ENCODE measurements at places on chromosomes 6 and 20.

- DNase-seq, result peak; percentile 28
Measured at GRCh38 chr6:26175428-26176181, 88.4 kb downstream of the HFE start.

- no peak for DNase-seq
Measured at GRCh38 chr6:108565893-108566292, 5.2 kb downstream of the FOXO3 start.

DNA sequence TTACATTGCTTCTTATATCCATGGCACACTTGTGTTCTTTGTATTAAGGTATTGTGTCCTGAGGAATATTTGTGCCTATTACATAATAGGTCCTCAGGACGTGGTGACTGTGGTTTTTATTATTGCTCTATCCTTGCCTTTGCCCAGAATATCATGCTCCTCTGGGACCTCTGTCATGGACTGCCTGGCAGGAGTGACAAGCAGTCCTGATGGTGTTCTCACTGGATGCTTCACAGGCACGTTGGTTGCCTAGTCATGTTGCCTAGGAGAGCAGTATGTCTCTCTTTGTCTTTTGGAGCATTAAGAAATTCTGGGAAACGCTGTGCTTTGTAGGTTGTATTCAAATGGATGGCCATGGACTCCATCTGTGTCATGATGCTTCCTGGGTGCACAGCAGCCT, 24.7 kb upstream of the MROH8 start:
- no peak for DNase-seq

- peak; percentile 36 for DNase-seq
Measured at GRCh38 chr20:461254-462198, 807 bp downstream of the TBC1D20 start.

- DNase-seq, result no peak
Measured at GRCh38 chr6:48100588-48100895, 10.5 kb downstream of the PTCHD4 start.

DNA sequence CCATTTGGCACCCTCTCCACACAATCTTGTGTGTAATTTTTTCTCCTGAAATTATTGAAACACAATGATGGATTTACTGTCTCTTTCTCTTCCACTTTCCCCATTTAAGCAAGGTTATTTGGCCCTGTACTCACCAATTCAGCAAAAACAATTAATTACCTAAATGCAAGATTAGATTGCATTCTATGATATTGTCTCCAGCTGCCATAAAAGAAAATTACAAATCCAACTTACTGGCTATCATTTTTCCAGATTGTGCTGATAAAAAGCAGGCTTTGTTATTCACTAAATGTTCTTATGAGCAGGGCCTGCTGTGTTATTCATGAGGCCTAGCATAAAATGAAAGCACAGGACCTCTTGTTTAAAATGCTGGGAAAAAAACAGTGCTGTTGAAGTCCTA, 95.8 kb upstream of the IRAK1BP1 start:
- no peak for DNase-seq

- DNase-seq, result no peak
Measured at GRCh38 chr20:32680544-32681174, 6.9 kb upstream of the C20orf203 start.

- no peak for DNase-seq
Measured at GRCh38 chr6:41768545-41769308, 11.0 kb downstream of the FRS3 start.

DNA sequence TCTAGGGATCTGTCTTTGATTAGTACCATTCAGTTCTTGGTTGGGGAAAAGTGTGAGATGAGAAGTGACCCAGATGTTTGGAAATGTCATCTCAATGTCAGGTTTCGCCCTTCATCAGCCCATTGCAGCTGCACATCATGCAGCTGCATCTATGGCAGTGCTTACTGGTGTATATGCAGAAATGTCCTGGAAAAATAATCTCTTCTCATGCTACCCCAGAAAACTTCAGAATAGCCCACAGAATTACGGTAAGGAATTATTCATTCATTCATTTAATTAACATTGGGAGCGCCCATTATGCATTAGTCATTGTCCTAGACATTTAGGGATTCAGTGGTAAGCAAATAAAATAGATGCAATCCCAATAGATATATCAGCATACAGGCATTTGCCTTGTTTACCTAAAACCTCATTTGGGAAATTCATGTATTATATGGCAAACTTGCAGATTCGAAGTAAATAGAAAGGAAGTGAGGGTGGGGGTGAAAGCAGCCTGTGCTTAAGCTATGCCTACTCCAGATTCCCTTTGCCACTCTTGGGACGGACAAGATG, 89.2 kb downstream of the PDE7B start:
- no peak for DNase-seq

DNA sequence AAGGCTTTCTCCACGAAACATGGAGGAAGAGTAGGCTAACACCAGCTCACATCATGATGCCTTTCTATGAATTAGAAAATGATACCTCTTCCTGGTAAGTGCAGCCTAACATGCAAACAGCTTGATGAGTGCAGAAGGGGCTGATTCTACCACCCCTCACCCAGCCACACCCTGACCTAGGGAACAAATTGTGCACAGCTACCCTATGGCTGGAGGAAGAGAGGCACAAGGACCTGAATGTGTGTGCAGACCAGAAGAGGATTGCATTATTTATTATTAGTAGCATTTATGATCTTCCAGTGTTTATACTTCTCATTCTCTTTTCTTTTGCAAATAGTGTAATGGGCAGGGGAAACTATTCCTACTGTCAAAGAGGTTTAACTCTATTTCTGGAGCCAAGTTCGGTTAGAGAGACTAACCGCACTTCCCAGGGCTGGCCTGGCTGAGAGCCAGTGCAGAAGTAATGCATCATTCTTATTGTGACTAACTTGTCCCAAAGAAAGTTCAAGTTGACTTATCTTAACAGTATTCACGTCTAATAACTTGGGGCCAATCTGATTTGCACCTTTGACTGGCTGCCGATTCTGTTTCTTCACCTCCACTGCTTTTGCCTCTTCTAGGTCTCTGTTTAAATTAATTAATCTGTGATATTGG, 237.5 kb downstream of the CD83 start:
- DNase-seq, result no peak
